ENCODE measurements at places on chromosomes 3 and 15.

DNA sequence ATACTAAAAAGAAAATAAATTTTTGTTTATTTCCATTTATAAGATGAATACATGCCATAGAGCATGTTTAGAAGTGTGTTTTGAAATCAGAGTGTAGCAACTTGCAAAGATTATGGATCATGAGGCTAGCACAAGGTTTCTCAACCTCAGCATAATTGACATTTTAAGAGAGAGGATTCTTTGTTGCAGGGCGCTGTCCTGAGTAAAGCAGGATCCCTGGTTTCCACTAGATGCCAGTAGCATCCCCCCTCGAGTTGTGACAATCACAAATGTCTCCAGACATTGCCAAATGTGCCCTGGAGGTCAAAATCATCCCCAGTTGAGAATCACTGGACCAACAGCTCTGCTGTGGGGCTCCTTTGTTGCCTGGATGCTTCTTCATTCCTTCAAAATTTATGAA lies 128.5 kb upstream of the RBMS3 start:
- DNase-seq = peak; percentile 28

DNA sequence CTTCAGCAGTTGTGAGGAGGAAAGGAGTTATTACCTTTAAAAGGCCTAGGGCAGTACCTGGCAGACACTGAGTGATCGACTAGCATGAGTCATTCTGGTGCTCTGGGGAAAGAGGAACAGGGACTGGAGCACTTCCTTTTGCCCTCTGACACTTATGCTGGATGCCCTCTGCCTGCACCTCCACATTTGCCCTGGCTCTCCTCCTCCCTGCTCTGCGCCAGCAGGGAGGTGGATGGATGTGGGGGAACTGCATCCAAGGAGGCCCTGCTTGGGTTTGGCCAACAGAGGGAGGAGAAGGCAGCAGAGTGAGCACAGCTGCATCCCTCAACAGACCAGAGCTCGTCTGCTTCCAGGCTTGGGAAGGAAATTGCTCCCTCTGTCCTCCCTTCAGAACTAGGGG lies 75.0 kb downstream of the SEMA5B start:
- peak; percentile 32 for DNase-seq

DNA sequence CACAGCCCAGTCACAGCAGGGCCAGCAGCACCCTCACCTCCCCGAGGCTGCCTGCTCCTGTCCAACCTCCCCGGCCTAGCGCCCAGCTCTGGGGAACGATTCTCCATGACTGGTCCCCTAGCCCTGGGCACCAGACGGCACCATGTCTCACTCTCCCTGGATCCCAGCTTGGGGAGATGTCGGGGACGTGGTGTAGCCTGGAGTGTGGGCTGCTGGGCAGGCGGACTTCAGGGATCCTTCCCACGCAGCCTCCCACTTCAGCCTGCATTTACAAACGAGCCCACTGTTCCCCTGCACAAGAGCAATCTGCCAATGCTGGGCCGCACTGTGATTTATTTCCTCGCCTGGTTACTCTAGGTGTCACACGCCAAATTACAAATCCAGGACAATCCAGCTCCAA lies 31.3 kb downstream of the NUP210 start:
- DNase-seq = no peak

GRCh38 chr15:91282486-91282885 lies 182.4 kb downstream of the SV2B start:
- DNase-seq = no peak

GRCh38 chr15:31901501-31901900 lies 128.8 kb upstream of the CHRNA7 start:
- DNase-seq = no peak

DNA sequence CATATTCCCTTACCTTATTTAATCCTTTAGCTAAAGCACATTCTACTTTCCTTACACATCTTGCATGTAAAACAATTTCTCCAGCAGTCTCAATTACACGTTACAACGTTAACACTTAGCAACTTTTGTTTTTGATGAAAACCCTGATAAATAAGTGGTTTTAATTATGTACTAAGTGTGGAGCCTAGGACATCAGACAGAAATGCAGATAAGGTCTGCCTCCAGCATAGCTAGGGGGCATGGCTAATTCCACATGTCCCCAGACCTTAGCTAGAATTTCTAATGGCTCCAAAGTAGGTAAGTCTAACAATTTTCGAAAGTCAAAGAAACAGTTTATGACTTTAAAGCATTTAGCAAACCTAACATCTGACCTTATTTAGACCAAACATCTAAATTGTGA lies 77.4 kb upstream of the TERB2 start:
- DNase-seq = no peak

GRCh38 chr15:55434989-55435825 lies 26.9 kb downstream of the PIERCE2 start:
- DNase-seq = peak; percentile 72

DNA sequence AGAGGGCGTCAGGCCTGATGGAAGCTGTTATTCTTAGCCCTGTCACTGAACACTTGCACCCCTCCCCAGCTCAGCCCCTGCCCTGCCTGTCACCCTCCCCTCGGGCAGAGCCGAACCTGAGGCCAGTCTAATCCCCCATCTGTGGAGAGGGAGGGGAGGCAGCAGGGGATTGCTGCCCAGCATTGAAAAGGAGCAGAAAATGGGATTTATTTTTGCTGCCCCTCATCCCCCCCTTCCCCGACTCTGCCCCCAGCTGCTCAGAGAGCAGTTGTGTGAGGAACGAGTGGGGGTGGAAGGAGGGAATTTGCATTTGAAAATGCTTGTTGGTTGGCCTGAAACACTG lies 71.6 kb downstream of the EPHB3 start:
- DNase-seq = no peak

DNA sequence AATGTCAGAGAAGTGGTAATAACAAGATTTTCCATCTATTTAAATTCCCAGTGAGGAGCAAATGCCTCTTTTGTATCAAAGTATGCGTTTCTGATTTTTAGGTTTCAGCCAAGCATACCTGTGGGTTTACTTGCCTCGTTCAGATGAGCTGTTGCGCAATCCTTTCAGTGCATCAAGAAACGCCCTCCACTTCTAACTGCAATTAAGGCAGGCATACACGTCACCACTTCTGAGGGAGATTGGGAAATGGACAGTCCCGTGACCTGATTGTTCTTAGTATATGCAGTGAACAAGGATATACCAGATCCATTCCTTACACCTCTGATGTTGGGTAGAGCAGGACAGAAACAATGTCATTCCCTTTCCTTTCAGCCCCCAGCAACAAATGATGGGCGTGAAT lies 219.0 kb downstream of the ITPR1 start:
- DNase-seq = no peak

DNA sequence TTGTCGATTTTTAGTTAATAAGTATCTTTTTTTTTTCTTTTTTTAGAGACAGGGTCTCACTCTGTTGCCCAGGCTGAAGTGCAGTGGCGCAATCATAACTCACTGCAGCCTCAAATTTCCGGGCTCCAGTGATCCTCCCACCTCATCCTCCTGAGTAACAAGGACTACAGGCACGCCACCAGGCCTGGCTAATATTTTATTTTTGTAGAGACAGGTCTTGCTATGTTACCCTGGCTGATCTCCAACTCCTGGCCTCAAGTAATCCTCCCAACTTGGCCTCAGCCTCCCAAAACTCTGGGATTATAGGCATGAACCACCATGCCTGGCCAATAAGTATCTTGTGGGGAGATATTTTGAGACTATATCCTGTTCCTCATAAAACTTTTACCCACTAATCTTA lies 29.4 kb upstream of the ARID3B start:
- DNase-seq = no peak

DNA sequence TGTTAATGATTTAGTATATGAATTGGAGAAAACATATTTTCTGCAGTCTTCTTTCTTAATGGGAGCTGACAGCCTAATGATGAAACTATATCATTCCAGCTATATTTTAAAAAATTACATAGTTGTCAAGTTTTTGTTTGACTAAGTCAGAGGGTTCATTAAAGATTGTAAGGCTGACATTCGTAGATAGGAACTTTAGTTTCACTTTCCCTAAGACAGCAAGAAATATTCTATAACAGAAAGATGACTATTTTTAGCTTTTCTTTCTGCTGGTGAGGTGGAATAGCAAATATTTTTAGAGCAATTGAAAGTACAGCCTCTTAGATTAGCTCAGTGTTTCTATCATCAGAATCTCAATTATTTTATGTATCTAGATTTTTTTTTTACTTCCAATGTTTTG lies 60.2 kb downstream of the PIAS1 start:
- DNase-seq = peak; percentile 41

- no peak for DNase-seq
Measured at GRCh38 chr3:15083252-15083651, 15.7 kb downstream of the RBSN start.

DNA sequence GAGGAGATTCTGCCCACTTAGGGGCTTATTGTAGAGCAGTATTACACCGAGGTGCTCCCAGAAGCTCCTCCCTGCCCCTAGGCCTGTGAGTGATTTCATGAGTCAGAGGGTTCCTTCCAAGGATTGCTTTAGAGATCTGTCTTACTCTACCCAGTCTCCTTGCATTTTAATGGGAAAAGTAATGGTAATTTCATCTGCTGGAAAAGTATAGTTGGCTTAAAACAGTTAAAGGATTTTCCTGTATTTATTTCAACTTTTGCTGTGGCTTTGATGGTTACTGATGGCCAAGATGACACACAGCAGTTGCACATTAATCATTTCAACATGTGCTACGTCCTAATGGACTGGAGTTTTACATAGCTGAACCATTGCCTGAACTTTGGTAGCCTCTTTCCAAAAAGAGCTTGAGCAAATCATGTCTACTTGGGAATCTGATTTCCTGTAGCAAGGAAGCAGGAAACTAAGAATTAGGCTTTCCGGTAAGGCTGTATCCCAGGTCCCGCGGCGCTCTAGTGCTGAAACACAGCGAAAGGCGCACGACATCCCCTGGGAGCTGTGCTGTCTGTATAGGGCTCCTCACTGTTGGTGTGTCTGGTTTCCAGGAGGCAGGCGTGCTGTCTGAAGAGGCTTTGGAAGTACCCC lies 9.2 kb upstream of the PGPEP1L start:
- DNase-seq = peak; percentile 80

DNA sequence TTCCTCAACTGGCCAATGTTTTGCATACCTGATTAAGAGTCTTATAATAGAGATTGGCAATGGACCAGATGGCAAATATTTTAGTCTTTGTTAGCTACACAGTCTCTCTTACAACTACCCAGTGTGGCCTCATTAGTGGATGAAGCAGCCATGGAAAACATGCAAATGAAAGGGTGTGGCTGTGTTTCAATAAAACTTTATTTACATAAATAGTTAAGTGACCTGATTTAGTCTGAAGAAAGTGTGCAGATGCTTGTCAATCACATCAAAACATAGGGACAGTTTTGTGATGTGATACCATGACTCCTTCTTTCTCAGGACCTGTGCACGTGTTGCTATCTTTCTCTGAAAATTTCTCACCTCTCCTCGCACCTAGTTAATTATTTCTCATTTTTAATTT lies 309.8 kb upstream of the GRM7 start:
- DNase-seq = no peak

GRCh38 chr3:61522060-61522459 lies 39.3 kb upstream of the PTPRG start:
- no peak for DNase-seq

- DNase-seq = no peak
Measured at GRCh38 chr15:25181293-25182097, 226.7 kb downstream of the SNRPN start.

GRCh38 chr3:55875113-55875512 lies 388.0 kb upstream of the WNT5A start:
- no peak for DNase-seq

- no peak for DNase-seq
Measured at GRCh38 chr15:98628216-98628615, 20.1 kb upstream of the IGF1R start.

GRCh38 chr3:113354307-113354706 lies 87.0 kb downstream of the CFAP44 start:
- DNase-seq = peak; percentile 26

GRCh38 chr3:182464513-182465145 lies 328.7 kb upstream of the ATP11B start:
- DNase-seq = no peak

DNA sequence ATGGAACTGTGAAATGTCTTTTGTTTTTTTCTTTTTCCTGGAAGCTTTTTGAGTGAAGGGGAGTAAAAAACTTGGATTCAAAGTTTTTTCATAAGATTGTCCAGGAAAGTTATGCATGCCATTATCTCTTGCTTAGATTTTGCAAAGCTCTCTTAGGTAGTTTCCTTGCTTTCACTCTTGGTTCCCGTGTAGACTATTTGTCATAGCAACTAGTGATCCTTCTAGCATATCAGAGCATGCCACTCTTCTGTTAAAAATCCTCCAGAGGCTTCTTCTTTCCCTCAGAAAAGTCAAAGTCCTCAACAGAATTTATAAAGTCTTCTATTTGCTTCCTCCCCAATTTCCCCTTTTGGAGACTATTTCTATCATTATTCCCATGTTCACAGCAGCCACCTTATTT lies 21.1 kb downstream of the GTF2E1 start:
- DNase-seq = no peak

DNA sequence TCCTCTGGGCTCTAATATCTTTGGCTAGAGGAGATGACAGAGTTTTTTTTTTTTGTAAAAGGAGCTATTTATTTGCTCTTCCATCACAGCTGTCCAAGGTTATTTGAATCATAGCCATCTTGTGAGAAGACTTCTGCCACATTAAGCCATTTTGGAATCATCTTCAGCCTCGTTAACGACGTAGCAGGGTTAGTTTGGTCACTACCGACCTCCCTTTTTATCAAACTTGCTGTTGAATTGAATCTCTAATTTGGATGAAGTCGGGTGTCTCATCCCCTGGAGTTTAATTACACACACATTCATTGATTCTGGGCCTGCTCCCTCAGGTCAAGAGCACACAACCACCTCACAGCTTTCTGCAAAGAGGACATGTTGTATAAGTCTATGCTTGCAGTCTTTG lies 238.7 kb downstream of the CPNE4 start:
- no peak for DNase-seq

DNA sequence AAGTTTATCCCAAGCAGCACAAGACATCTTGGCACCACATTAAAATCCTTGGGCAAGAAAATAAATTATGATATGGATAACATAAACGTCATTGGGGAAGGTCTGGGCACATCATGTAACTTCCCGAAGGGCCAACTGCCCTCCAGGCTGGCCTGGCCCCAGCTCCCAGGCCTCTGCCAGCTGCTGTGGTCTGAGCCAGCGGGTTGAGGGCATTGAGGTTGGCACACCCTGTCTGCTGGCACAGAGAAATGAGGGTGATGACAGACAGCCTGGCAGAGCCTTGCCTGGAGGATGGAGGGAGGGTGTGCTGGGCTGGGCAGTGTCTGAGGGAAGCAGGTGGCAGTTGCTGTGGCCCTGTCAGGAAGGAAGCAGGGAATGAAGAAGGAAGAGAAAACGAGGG lies 3.3 kb upstream of the RBSN start:
- no peak for DNase-seq

DNA sequence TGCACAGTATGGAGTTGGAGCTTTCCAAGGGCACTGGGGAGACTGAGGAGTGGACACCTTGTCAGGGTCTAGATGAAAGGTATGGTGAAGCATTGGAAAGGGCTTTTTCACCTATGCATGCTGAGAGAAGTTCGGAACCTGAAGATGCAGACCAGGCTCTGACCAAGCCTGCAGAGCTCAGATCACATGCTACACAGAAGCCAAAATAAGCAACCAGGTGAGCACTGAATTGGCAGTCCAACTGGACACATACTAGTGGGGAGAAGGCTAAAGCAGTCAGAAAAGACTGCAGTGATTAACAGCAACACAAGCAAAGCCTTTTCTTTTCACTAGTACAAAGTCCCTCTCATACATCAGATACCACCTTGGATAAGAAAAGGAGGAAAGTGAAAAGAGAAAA lies 238.3 kb upstream of the PLSCR5 start:
- DNase-seq = no peak
